ENCODE measurements at places on chromosomes 4 and X.

DNA sequence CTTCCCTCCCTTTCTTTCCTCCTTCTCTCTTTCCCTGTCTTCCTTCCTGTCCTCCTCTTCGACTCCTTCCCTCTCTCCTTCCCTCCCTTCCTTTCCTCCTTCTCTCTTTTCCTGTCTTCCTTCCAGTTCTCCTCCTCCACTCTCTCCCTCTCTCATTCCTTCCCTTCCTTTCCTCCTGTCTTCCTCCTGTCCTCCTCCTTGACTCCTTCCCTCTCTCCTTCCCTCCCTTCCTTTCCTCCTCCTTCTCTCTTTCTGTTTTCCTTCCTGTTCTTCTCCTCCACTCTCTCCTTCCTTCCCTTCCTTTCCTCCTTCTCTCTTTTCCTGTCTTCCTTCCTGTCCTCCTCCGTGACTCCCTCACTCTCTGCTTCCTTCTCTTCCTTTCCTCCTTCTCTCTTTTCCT lies 5.3 kb upstream of the PUDP start:
- no peak for DNase-seq

GRCh38 chr4:20370274-20370673 lies 118.6 kb downstream of the SLIT2 start:
- no peak for DNase-seq

GRCh38 chr4:24770032-24770584 lies 25.3 kb upstream of the SOD3 start:
- DNase-seq: no peak

- no peak for DNase-seq
These were observed 1.2 kb downstream of the AKAP17A start for GRCh38 chrX:1592470-1593142.

- no peak for DNase-seq
These were observed 54.3 kb downstream of the CHST7 start for GRCh38 chrX:46627711-46628419.
